ENCODE measurements at places on chromosomes 2 and 18.

- DNase-seq: no peak
These were observed 44.5 kb downstream of the PKP4 start for GRCh38 chr2:158501301-158501700.

DNA sequence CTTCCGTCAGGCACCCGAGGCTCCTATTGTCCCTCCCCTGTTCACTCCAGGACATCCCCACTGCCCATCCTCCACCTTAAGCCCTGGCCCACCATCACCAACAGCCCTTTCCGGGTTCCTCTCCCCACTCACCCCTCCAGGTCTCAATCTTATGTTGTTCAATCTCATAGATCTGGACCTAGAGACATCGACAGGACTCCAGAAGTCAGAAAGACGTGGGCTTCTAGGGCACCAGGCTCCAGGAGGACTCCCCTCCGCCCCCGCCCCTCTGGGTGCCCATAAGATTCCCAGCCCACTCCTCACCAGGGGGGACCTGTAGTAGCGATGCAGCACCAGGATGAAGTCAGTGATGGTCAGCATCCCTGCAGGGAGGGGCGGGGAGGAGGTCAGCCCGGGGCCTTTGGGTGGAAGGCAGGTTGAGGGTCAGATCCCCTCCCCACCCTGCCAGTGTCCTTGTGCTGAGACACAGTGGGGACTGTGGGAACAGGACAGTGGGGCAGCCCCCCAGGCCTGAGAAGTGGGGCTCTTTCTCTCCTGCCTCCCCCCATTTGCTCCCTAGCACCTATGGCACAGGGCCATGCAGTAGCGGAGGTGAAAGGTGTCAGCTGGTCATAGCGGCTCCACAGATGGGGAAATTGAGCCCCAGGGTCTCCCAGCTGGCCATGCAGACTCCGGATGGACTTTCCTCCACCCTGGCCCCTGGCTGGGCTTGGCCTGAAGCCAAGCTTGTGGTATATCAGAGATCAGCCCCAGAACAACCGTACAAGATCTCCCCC lies 3.7 kb downstream of the PRKAG3 start:
- DNase-seq: no peak

GRCh38 chr18:55587418-55588110 lies 428 bp downstream of the TCF4 start:
- peak; percentile 39 for DNase-seq

GRCh38 chr18:54440292-54440691 lies 82.6 kb downstream of the C18orf54 start:
- DNase-seq: no peak
